ENCODE measurements at places on chromosomes 4 and X.

DNA sequence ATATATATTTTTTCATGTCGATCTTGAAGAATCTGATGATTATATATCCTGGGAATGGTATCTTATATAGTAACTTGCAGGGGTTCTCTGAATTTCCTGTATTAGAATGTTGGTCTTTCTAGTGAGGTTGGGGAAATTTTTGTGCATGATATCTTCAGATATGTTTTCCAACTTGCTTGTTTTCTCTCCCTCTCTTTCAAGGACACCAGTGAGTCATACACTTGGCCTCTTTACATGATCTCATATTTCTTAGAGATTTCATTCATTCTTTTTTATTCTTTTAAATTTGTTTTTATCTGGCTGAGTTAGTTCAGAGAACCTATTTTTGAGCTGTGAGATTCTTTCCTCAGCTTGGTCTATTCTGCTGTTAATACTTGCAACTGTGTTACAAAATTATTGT lies 27.2 kb upstream of the C4orf17 start:
- no peak for DNase-seq

DNA sequence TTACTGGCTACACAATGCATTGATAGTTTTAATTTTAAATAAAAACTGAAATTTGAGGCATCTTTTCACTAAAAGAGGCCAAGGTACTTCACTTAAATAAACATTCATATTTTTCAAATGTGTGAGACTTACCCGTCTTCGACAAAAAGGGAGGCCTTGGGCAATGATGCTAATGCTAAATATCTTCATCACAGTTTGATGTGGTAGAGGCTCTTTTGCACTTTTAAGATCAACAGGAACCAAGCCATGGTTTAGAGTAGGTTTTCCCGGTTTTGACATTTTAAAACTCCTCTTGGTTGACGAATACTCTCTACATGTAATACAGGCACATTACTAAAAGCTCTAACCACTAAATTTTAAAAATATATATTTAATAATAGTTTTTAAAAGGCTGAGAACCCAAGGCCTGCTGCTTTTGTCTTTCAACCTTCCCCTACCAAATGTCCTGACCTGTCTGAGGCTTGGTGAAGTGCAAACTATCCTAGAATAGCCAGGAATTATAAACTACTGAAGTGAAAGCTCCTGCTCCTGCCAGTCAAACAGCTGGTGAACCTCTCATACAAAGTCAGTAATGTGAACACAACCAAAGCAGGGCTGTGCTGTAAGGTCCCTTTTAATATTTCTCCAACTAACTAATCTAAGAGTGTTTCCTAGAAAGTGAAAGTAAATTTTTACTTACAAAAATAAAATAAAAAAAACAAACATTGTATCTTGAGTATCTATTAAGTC lies 153.7 kb downstream of the FBXW7 start:
- no peak for DNase-seq

DNA sequence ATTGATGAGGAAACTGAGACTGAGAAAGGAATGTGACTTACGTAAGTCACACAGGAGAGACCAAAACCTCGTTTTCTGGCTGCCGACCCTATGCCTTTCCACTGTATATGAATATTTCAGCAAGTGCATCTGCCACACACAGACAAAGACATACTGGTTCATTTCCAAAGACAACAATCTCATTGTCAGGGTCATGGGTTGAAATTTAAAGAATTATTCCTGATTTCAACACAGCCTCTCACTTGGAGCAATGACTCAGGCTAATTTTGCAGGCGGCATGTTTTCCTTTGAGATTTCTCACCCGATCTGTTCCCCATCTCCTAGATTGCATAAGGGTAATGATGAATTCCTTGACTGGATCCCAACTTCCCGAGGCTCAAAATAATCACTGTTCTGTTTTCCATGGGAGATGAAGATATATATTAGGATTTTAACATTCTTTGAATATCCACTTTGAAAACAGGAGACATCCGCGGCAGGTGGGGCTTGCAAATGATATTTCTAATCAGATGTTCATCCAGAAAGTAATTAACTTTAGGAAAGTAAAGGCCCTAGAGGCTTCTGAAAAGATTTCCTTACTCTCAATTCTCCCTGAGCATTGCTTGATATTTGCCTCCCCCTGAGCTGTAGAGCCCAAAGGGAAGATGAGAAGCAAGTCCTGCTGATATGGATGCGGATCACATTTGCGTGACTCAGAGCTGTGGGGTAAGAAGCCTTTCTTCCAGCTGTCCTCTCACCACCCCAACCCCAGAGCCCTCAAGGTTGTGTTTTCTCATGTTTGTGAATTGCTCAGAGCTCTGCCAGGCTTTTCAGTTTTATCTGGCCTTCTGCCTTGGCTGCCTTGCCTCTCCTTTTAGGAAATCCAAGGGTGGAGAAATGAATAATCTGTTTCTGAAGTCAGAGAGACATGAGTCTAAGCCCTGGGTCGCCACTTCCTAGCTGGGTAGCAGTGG lies 361.1 kb upstream of the BOD1L1 start:
- no peak for DNase-seq

DNA sequence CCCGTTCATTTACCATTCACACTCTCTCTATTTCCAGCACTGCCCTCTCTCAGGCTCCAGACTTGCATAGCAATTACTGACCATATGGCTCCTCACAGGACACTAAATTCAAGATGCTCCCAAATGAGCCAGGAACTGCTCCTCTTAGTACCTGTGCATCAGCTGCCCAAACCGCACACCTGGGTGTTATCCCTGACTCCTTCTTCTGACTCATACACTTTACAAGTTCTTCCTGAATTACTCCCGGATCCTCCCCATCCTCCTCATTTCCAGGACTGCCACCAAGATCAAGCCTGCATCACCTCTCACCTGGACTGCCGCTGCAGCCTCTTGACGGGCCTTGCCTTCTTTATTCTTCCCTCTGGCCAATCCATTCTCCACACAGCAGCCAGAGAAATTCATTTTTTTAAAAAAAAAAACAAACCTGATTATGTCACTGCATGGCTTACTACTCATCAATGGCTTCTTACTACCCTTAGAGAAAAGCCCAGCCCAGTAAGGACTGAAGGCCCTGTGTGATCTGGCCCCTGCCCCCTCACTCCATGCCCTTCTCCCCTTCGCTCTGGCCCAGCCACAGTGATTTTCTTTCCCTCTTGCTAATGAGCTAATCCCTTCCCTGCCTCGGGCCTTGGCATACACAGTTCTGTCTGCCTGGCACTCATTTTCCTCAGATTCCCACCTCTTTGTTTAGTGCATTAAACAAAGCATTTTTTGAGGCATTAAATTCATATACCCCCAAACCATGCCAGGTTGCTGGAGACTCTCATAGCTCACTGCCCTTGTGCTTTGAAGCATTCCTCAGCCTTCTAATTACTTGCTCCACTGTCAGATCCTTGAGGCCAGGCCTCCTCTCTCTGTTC lies 92.0 kb downstream of the PDGFRA start:
- no peak for DNase-seq
